ENCODE measurements at places on chromosomes 12 and 14.
A peak's percentile ranks its signal among the peaks of the same experiment; 100 is the strongest.

DNA sequence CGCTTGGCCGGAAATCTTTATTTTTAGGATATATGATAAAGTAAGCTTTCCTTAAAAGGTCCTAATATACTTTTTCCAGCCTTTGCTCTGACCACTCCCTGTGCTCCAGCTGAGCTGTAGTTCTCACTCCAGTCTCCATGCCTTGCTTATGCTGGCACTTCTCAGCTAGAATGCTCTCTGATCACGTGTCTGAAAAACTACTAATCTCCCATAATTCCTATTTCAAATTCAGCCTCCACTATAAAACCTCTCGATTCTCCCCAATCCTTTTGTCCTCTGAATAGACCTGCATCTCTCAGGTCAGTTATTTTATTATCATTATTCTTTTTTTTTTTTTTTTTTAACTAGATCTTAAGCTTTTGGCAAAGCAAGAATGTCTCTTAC is 3.7 kb downstream of the BIN2 start:
- DNase-seq, result no peak

GRCh38 chr12:76026643-76027063 is 4.9 kb downstream of the PHLDA1 start:
- DNase-seq, result no peak

- DNase-seq, result no peak
Observed at GRCh38 chr14:23589606-23590005, 11.0 kb upstream of the JPH4 start.

DNA sequence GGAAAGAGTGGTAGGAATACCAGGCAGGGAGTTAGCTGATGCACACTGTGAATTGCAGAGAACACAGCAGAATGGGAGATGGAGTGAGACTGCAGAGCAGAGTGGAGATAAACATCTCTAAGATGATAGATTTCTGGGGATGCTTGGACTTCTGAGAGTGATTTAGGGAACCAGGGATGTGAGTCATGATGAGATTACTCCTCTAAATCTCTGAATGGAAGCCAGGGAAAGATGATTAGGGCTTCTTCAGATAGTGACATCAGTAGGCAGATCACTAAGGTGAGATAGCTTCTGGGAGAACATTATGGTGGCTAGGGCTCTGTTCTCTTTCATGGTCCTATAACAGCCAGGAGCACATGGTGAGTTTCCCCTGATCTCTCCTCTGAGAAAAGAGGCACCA is 501.5 kb upstream of the USP15 start:
- DNase-seq, result peak; percentile 25

DNA sequence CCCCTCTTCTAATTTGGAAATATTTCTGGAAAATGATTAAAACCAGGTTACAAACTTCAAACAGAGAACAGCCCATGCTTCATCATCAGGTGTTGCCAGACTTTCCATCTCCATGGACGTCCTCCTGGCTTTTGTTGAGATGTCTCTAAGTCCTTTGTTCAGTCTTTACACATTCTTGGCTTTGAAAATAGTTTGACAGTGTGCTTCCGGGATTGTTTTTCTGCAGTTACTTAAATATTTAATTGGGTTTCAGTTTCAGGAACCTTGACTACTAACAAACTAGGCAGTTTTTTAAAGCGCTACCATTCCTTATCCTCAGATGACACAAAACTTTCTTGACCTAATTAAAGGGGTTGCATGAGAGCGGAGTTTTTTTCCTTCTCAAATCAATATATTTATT is 47.8 kb downstream of the GOLGA5 start:
- DNase-seq, result no peak
